GOT3 (cell line): ENCODE measurements at places on chromosomes 12 and 14.

DNA sequence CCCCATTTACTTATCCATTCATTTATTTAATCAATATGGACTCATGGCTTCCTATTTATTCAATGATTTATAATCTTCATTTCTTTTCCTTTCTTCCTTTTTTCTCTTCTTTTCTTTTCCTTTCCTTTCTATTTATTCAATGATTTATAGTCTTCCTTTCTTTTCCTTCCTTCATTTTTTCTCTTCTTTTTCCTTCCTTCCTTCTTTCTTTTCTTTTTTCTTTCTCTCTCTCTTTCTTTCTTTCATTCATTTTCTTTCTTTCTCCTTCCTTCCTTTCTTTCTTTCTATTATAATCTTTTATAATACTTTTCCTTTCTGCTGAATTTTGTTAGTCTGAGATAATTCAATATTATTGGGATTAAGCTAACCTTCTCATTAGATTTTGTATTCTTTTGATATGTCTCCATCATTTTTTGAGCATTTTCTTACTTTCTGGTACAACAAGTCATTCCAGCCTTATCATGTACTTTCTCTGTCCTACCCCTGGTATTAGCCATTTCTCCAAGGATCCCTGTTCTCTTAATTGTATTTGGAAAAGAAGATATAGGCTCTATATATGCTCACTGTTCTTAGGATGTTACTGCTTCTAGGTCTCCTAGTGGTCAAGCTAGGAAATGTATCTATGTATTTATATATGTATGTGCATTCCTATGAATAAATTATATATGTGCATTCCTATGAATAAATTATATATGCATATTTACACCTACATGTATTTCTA lies 12.1 kb downstream of the LACRT start:
- no peak for DNase-seq

DNA sequence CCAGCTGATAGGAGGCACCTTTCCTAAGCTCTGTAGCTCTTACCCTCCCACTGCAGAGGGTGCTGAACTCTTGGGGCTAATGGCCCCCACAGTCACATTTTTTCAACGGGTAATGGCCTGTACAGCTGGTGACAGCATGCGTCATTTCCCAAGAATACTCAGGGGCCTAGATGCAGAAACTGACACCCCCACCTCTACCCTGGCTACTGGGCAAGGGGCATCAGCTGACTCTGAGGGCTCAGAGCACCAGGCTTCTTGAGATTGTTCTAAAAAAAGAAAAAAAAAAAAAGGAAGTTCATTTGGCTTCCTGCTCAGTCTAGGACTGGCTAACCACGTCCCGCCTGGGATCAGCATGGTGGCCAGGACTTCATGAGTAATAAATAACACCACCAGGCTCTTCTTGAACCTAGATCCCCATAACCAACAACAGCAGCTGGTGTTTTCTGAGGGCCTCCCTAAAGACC lies 35.2 kb downstream of the ZFP36L1 start:
- no peak for DNase-seq

- DNase-seq: no peak
Observed at GRCh38 chr12:46699986-46700385, 125.8 kb downstream of the SLC38A4 start.

DNA sequence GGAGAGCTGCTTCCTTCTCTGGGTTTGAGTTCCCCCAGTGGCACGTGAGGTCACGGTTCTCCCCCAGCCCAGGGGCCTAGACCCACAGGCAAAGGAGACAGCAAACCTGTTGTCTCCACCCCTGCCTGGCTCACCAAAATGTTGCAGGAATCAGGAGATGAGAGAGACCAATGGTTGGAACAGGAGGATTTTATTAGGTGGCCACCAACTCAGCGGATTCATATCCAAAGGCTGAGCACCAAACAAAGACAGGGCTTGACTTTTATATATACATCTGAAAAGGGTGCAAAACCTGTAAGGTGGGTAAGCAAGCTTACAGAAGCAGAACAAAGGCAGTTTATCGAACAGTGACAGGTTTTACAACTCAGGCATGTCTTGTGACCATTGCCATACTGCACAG lies 9.2 kb upstream of the ADAM21 start:
- DNase-seq: no peak

GRCh38 chr14:68084256-68084655 lies 264.7 kb downstream of the RAD51B start:
- no peak for DNase-seq

- no peak for DNase-seq
Observed at GRCh38 chr14:30980980-30981379, 44.5 kb upstream of the AP4S1 start.

GRCh38 chr12:74999474-74999873 lies 210.2 kb downstream of the KCNC2 start:
- DNase-seq: no peak

DNA sequence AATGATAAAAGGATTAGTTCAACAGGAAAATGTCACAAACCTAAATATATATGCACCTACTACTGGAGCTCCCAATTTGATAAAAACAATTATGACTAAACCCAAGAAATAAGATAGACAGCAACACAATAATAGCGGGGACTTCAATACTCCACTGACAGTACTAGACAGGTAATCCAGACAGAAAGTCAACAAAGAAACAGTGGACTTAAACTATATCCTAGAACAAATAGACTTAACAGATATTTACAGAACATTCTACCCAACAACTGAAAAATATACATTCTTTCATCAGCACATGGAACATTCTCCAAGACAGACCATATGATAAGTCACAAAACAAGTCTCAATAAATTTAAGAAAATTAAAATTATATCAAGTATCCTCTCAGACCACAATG lies 28.0 kb upstream of the LGR5 start:
- DNase-seq: no peak

DNA sequence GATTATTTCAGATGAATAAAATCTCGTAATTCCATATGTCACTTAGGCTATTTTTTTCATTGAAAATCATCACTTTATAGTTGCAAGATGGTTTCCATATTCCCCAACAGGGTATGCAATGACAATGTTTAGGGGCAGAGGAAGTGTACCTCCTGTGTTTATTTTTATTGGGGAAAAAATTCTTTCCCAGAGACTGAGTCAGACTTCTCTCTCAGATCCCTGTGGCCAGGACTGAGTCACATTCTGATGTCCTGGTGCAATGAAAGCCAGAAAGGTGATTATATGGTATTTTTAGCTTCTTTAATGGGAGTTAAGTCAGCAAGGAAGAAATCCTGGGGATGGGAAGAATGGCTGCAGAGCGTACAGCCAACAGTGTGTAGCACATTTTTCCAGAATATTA lies 196.9 kb upstream of the ALG10 start:
- no peak for DNase-seq
